NCI-H510A (cell line): ENCODE measurements at places on chromosomes 6 and 20.

DNA sequence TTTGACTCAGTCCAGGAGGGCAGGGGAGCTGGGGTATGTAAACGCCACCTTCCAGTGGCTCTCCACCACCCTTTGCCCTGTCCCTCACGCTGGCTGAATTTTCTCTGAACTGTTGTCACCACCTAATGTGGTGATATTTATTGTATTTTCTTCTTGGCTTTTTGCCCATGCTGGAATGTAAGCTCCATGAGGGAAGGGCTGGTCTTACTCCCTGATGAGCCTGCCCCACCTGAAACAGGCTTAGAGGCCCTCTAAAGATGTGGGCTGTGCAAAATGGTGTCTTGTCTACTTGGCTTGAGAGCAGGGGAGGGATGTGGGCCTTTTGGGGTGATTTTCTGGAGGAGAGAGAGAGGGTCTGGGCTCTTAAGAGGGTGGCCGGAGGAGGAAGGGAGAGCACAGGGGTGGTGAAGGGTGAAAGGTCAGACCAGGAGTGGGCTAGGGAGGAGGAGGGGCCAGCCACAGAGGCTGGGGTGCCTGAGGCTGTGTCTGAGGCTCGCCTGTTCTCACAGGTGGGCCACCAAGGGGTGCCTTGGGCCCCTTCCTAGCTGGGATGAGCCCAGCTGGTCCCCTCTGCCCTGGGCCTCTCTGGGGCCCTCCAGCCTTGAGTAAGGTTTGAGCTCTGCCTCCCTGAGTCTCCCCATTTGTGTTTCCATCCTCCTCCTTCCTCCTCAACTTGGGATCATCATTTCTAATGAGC, 37.3 kb downstream of the SPDEF start:
- DNase-seq = no peak

GRCh38 chr6:23633996-23634395, 492.0 kb upstream of the NRSN1 start:
- DNase-seq = no peak

DNA sequence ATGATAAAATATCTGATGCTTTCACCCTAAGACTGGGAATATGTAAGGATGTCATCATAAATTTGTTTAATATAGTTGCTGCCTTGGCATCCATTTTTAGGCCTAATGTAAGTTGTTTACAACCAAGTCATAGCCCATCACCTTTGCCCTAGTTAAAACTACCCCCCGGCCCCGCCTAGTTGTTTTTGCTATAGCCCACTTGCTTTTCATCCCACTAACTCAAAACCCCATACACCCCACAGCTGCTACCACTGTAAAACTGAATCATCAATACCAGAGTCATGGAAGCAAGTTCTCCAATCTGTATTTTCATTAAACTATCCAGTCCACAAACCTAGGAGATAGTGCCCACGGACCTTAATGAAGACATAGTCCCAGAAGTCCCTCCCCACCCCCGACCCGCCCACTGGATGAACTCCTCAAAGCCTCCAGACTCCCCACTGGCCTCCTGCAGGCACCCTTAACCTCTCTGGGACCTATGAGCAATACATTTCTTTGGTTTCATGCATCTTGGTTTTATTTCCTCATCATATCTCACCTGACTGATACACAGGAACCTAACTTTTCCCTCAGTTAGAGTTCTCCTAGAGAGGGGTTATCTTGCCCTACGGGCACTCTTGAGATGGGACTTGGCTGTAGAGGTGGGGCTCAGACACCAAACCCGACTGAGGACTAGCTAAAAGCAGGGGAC, 12.5 kb upstream of the ZDHHC14 start:
- DNase-seq = no peak

DNA sequence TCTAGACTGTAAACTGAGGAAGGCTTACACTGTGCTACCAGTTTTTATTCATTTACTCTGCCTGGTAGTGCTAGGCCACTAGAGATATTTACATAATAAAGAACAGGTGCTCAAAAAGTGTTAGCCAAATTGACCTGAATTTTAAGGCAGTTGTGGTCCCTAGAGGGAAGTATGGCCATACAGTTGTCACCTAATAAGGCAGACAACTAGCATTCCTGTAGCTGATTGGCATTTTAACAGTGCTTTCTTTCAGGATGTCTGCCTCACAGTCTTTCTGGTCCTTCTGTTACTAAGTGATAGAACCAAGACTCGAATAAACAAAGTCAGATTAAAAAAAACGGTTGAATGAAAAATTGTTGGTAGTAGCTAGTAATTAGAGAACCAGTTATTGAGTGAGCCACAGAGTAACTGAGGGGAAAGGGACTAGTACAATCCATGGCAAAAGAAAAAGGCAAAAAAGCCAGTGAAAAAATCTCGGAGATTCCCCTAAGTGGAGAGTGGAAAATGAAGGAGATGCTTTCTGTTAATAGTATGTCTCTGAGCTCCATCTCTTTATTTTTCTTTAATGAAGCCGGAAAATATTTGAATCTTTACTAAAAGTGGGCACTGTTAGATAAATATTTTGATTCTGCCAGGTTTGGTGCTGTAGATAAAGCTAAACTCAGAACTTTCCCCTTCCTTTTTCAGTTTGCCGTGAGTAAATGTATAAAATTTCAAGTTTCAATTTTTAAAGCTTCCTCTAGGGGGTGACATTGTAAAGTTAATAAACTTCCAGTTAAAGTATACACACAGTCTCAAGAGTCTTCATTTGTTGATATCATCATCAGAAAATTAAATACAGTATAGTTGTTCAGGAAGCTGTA, 9.1 kb downstream of the VTA1 start:
- no peak for DNase-seq

GRCh38 chr20:59933296-59933848, at the start of gene SYCP2:
SYCP2 (minus strand) TSS chr20:59933637; CDS start chr20:59922413, 11,224 bp downstream.
- DNase-seq = peak; percentile 34

- no peak for DNase-seq
Observed at GRCh38 chr20:37411408-37412219, 65.7 kb downstream of the SRC start.

GRCh38 chr20:63751471-63752271, 12.1 kb downstream of the SLC2A4RG start:
- DNase-seq = no peak

DNA sequence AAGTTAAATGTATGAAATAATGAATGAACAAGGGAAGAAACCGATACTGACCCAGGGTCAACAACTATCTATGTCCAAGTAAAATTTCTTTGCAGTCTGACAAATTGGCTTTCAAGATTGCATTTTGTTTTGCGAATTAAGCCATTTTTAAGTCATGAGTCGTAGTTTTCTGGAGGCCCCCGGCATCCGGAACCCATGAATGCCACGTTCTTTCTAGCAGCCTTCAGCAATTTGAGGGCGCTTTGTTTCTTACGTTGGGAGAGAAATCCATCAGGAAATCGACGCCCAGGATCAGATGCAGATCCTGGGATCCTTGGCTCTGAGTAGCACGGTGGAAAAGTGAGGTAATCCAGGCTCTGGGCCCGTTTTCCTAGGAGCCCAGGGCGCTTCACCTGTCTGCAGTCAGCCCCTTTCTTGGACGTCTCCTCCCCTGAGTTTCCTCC, 309 bp upstream of the ABRACL start:
- no peak for DNase-seq

DNA sequence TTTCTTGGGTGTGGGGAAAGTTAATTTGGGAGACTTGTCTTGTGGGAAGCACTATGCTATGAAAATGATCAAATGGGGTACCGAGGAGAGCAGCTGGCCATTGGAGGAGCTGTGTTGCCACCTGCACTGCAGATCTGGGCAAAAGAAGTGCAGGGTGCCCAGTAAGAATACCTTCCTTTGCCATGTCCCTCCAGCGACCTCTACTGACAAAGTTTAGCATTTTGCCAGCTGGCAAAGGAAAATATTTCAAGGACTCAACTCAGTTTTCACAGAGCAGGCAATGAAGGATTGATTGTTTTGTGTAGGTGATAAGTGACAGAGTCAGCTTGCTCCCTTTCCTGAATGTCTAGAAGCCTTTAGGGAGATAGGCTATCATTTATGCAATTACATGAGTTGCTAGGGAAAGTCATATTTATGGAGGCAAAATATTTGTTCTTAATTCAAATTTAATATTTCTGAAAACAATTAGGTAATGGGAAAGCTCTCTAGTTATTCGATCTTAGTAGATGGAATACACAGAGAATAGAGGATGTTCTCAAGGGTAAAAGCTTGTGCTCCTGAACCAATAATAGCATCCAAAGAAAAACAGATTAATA, 118.4 kb downstream of the FARS2 start:
- no peak for DNase-seq

GRCh38 chr6:15389765-15390723, 144.2 kb downstream of the JARID2 start:
- DNase-seq = peak; percentile 8

GRCh38 chr6:116858060-116858459, 19.0 kb upstream of the RFX6 start:
- DNase-seq = no peak

GRCh38 chr6:47161176-47161687, 119.1 kb upstream of the ADGRF1 start:
- DNase-seq = no peak

DNA sequence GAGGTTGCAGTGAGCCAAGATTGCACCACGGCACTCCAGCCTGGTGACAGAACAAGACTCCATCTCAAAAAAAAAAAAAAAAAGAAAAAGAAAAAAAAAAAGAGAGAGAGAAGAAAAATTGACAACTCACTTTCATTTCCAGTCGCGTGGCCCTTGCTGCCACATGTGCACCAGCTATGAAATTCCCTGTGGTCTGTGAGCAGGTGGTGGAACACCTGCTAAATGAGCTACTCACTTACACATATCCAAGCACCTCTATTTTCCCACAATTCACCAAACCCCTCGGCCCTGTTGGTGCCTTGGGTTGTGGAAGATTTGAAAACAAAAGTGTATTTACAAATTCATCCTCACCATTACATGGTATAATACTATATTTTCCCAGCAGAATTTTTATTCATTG, 105.2 kb upstream of the ASF1A start:
- no peak for DNase-seq

DNA sequence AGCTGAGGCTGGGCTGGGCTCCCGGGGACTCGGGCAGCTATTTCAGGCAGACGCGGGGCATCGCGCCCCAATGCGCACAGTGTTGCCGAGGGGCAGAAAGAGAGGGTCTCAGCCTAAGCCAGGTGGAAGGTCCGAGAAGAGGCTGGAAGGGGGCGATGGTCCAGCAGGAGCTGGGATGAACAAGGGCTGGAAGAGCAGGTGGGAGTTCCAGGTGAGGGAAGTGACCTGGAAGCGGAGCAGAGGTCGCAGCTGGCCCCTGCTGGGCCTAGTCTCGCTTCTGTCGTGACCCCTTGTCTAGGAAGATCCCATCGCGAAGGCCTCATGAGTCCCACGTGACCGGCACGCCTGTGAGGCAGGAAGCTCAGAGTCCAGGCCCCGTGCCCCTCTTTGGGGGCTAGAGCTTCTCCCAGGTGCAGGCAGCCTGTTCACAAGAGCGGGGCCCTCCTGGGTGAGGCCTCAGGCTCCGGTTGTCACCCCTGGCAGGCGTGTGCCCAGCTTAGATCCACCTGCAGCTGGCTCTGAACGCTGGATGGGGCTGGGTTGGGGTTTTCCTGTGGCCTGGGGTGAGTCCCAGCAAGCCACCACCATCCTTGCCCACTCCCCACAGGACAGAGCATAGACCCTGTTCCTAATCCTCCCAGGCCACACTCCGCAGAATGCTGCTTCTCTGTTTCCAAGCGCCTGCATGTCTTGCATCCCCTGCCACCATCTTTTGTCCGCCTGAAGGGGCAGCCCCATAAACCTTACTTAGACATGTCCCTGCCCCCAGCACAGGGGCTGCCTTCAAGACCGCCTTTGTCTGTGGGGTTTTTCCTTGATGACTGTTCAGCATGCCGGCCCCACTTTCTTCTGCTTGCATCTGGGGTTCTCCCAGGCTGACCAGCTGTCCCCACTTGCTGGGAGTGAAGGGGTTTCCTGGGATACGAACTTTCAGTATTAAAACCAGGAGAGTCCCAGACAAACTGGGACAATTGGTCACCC, 15.1 kb downstream of the SLC22A3 start:
- no peak for DNase-seq

- no peak for DNase-seq
Observed at GRCh38 chr20:12729326-12729725, 279.4 kb upstream of the SPTLC3 start.
